ENCODE measurements at places on chromosomes 2 and 18. TPM values are rescaled to one million over a fixed set of nuclear protein-coding genes. Genes with fewer than 3 reads are reported as not detected.

The FSHR gene
- polyA plus RNA-seq = not detected

The SULT1C4 gene
- polyA plus RNA-seq = 17.2 TPM

The ATG16L1 gene
- 18.1 TPM for polyA plus RNA-seq

DNA sequence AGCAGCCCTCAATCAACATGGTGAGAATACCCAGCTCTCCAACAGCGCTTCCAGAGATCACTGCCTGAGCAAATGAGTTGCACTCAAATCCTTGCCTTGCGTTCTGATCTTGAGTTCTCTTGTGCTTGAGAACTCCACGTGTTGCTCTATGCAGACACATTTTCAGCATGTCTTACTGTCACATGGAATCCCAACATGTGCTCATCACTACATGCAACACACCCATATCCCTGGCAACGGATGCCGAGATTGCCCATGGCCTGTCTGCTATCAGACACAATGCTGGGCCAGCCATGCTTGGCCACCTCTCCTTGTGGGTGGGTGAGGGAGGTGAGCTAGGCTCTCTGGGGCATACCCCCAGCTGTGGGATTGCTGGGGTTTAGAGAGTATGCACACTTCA is 91.9 kb upstream of the LDAH start:
- no peak for DNase-seq

GRCh38 chr18:58671632-58672564 is 633 bp downstream of the MALT1 start:
- peak; percentile 21 for DNase-seq

DNA sequence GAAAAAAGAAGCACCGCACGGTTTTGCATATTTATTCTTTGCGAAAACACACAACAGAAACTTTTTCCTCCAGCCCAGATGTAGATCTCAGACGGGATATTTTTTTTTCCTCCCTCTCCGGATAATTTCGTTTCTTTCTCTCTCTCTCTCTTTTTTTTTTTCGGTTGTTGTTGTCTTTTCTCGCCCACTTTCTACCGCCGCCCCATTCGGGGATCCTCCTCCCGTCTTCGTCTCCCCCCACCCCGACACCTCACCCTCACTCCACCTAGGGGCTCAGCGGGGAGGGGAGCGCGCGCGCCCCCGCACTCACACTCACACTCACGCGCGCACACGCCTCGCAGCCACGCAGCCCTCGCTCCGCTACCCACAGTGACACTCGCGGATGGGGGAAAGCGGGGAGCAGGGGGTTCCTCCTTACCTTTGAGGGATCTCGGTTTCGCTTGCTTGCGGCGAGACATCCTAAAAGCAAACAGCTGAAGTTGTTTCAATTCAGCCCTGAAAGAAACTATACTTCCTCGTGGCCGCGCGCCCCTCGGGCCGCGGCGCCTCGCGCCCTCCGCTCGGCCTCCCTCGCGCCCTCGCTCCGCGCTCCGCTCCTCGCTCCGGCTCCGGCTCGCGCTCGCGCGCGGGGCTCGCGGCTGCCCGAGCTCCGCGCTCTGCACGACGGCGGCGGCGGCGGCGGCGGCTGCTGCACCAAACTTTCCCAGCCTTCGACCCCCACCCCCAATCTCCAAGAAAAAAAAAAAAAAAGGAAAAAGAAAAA is 1.3 kb downstream of the ZNF521 start:
- peak; percentile 55 for DNase-seq

The CYP26B1 gene
- 0.06 TPM for polyA plus RNA-seq

The MC2R gene
- not detected for polyA plus RNA-seq

DNA sequence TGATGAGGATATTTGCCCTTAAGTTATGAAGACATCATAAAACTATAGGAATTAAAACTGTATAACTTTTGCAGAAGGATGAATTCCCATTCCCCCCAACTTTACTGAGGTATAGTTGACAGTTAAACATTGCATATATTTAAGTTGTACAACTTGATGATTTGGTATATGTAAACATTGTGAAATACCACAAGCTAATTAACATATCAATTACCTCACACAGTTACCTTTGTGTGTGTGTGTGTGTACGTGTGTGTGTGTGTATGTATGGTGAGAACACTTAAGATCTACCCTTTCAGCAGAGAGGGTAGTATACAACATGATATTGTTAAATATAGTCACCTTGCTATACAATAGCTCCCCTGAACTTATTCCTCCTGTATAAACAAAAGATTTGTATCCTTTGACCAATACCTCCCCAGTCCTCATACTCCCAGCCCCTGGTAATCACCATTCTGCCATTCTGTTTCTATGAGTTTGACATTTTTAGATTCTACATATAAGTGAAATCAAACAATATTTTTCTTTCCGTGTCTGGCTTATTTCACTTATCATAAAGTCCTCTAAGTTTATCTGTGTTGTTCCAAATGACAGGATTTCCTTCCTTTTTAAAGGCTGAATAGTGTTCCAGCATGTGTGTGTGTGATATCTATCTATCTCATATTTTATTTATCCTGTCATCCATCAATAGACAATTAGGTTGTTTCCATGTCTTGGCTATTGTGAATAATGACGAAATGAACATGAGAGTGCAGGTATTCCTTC is 48.2 kb upstream of the FAM136A start:
- DNase-seq = peak; percentile 70

DNA sequence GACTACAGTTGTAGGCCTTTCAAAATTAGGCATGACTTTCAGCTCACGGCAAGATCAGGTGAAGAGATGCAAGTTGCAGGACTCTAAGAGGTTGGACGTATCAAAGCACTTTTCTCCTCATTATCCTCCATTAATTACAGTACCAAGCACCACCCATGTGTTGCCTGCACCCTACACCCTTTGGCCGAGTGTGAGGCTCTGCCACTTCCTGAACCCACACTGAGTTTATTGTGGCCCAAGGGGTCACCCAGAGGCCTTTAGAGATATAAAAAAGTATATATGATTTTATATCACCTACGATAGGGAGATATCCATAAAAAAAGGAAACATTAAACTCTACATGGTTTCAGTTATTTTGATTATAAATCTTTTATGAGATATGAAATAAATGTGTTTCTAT is 2.8 kb downstream of the UGT1A8 start:
- no peak for DNase-seq

The KCNG2 gene
- not detected for polyA plus RNA-seq

GRCh38 chr2:201842131-201842860 is 36.0 kb downstream of the CDK15 start:
- DNase-seq = no peak

The MAP4K4 gene
- 60.2 TPM for polyA plus RNA-seq

GRCh38 chr2:61288070-61288841 is 126.3 kb downstream of the C2orf74 start:
- no peak for DNase-seq

GRCh38 chr2:224221455-224221913 is 180.4 kb downstream of the FAM124B start:
- peak; percentile 88 for DNase-seq

- no peak for DNase-seq
These were observed 334.7 kb upstream of the GULP1 start for GRCh38 chr2:187956906-187957534.

- DNase-seq = peak; percentile 45
These were observed 123.3 kb upstream of the RND3 start for GRCh38 chr2:150610670-150611279.

The PSMA8 gene
- not detected for polyA plus RNA-seq

DNA sequence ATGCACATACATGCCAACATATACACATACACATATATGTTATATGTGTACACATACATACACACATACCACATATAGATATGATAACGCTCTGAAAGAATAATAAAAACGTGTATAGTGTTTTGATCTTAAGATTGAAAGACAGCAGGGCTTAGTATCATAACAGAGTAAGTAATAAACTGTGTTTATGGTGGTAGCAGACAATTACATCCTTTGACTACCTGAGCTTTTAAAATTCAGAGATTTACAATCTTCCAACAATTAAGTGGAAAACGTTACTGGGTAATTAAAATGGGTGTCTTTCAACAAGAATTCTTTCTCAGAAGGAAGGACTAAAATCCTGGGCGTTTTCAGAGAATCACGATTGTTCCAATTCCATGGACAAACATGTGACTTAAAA is 552.4 kb downstream of the EPHA4 start:
- no peak for DNase-seq

- DNase-seq = no peak
These were observed 83.1 kb downstream of the FAM161A start for GRCh38 chr2:61770746-61771145.

The EPHA4 gene
- polyA plus RNA-seq = 11.9 TPM

DNA sequence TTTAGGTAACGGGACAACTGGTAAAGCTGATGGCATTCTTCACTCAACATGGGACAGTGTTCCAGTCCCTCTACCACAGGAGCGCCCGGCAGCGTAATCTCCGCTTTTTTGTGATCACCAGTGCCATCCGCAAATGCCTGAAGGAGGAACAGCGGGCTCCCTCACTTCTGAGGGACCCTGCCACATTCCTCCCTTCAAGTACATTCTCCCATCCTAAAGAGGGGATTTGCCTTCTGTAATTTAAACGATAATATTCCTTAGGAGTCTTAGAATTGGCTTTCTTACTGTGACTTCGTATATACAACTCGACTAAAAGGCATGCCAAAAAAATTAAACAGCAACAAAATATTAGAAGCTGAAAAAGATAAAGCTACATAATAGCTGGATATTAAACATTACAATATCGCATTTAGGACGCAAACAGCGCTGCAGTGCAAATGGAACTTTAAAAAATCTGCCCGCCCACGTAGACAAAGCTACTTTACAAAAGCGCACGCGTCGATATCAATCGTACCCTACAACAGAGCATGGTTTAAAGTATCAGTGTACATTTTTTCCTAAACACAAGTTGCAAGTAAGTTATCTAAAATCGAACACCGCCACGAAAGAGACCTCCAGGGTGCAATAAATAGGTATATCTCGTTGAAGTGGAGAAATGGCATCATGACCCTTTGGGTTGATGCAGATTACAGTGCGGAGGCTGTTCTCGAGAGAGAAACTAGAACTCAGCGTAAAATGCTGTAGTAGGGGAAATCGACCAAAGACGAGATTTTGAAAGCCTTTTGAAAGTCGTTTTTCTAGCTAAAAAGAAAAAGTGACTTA is 2.3 kb upstream of the VSNL1 start:
- peak; percentile 17 for DNase-seq

The INPP5D gene
- 13.9 TPM for polyA plus RNA-seq

GRCh38 chr2:201108341-201108740 is 7.6 kb upstream of the CFLAR start:
- no peak for DNase-seq

DNA sequence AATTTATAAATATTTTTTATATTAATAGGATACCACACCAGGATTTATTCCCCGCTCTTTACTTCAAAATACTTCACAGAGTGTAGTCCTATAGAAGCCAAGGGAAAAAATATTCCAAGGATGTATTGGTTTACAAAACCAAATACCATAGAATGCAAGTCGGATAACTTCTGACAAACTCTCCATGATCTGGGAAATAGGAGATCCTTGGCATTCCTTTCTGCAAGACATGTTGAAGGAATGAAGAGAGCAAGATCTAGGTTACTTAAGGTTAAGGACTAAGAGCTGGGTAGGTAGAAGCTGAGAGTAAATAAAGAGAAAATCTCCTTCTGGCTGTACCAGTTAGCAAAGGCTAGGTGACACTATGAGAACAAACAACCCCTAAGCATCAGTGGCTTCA is 141.2 kb downstream of the LRATD1 start:
- DNase-seq = no peak

GRCh38 chr2:240419723-240420122 is 15.7 kb upstream of the GPC1 start:
- no peak for DNase-seq

The LOXHD1 gene
- not detected for polyA plus RNA-seq

DNA sequence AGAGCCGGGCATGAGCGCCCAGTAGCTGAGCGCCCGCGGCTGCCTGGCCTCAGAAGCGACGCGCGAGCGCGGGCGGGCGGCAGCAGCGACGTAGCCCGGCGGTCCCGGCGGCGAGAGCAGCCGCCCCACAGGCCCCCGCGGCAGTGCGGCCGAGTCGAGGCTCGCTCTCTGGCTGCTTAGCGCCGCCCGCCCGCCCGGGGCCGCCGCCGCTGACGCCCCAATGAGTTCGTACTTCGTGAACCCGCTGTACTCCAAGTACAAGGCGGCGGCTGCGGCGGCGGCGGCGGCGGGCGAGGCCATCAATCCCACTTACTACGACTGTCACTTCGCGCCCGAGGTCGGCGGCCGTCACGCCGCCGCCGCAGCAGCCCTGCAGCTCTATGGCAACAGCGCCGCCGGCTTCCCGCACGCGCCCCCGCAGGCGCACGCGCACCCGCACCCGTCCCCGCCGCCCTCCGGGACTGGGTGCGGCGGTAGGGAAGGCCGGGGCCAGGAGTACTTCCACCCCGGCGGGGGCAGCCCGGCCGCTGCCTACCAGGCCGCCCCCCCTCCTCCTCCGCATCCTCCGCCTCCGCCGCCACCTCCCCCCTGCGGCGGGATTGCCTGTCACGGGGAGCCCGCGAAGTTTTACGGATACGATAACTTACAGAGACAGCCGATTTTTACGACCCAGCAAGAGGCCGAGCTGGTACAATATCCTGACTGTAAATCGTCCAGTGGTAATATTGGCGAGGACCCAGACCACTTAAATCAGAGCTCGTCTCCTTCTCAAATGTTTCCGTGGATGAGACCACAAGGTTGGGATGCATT is 847 bp downstream of the HOXD8 start:
- peak; percentile 82 for DNase-seq

DNA sequence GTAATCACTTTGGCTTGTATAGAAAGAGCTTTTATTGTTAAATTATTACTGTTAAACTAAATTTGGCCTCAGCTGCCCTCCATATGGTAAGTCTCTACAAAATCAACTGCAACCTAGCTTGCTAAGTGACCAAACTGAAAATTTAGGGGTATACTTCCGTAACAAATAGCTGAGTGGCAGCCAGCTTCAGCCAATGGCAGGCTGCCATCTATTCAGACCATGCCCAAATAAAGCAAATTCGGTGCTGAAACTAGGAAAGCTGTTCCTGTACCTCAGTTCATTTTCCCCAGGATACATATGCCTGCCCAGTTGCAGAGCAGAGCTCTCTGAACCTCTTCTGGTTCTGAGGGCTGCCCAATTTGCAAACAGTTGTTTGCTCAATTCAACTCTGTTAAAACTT is 94.8 kb downstream of the EML6 start:
- DNase-seq = no peak

- no peak for DNase-seq
These were observed 85.9 kb downstream of the FANCL start for GRCh38 chr2:58155160-58155778.

The IL1B gene
- polyA plus RNA-seq = 0.25 TPM

DNA sequence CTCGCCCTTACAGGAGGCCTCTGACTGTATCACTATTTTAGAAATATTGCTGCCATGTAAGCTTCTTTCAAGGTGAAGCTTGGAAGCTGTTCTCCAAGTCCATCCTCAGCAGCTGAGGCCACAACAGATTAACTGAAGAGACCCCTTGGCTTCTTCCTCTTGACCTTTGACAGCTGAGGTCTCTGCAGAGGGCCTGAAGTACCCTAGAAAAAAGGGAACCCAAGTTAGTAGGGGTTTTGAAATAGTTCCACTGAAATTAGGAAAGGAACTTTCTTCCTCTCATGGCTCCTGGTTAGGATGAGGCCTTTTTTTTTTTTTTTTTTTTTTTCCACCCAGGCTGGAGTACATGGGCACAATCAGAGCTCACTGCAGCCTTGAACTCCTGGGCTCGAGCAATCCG is 15.5 kb upstream of the IHH start:
- DNase-seq = no peak

The IL36G gene
- not detected for polyA plus RNA-seq

Measured in endothelial cell of umbilical vein (primary cell).